ENCODE measurements at places on chromosomes 3 and 15. TPM values are rescaled to one million over a fixed set of nuclear protein-coding genes. Genes with fewer than 3 reads are reported as not detected.
A peak's percentile ranks its signal among the peaks of the same experiment; 100 is the strongest.

ATP8B4 gene
- 0.36 TPM for total RNA-seq

SNTN gene
- total RNA-seq, result not detected

GRCh38 chr3:13077431-13078162, 4.4 kb upstream of the IQSEC1 start:
- peak; percentile 56 for DNase-seq

DNA sequence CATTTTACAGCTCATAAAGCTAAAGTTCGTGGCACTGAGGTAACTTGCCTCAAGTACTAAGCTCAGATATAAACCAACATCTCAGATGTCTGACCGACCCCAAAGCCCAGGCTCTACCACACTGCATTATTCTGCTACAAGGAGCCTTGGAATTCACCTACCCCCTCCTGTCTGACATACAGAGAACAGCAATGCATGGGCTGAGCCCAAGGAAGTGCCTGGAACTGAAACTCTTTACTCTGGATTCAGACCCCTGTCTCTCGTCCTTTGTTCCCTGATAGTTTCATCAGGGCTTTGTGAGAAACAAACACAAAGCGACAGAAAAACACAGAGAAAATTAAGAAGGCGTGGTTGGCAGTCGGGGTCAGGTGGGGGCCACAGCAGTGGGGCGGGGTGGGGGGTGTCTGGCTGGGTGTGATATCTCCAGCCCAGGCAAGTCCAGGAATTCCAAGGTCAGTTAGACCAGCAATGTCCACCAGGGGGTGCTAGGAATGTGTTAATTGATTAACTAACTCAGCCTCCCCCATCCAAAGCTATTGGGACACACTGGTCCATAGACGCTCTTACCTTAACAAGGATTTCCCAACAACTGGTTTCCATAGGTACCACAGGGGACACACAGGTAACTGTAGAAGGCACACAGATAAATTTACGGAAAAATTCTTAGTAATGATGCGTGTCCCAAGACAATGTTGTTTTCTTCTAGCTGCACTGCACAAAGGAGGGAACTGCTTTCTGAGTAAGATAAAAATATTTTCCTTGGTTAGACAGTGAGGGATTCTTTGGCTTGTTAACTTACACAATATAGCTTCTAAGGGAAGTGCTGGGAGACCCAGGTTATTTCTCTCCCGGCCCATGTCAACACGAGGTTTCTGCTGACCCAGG, 18.8 kb upstream of the SSUH2 start:
- peak; percentile 72 for DNase-seq

- peak; percentile 3 for DNase-seq
Observed at GRCh38 chr15:85704066-85704465, 90.7 kb downstream of the KLHL25 start.

GRCh38 chr3:158819282-158819681, 17.4 kb downstream of the MFSD1 start:
- no peak for DNase-seq

DNA sequence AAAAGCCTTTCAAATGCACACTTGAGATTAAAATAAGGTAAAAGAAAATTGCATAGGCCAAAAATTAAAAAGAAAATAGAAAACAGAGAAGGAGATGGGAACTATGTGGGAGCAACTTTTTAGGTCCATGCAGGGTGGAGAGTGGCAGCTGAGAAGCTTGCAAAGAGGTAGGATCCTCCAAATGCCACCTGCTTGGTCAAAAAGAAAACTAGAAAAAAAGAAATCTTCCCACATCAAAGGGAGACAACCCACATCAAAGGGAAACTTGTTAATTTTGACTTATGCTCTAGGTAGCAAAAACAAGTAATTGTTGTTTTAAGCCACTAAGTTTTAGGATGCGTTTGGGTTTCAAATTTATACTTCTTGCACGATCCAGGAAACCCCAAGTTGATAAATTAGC, 342.9 kb downstream of the IL20RB start:
- DNase-seq, result no peak

- DNase-seq, result no peak
Observed at GRCh38 chr15:61070111-61070901, 158.8 kb downstream of the RORA start.
